ENCODE measurements at places on chromosomes 7 and 10.

- no peak for DNase-seq
Measured at GRCh38 chr10:33267708-33268107, 66.8 kb downstream of the NRP1 start.

DNA sequence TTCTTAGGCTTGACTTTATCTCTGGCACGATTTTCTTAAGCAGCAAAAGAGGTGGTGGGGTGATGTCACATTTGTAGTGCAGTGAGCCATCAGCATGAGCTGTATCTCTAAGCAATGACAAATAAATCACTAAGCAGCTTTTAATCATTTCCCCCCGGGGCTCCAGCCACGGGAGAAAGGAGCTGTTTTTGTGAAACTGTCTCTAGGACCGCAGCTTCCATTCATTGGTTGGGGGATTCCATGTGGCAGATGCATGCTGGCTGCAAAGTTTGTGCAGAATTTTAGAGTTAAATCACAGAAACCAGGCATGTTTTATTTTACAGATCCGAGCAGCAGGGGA is 464 bp downstream of the KIAA1217 start:
- peak; percentile 48 for DNase-seq

DNA sequence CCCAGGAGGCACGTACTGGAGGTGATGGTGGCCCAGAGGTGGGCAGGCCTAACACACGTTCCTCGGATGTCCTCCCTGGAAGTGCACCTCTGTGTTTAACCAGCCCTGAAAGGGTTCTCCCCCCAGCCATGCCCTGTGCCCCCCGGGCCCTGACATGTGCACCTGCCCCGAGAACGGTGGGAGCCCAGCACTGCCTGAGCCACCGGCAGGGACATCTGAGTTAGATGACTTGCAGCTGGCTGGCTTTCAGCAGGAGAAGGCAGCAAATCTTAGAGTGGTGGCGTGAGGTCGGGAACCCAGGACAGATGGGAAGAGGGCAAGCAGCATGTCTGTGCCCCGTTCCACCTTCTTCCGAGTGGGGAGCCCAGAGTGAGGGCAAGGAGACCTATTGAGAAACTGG is 291.8 kb downstream of the TCERG1L start:
- DNase-seq = no peak

DNA sequence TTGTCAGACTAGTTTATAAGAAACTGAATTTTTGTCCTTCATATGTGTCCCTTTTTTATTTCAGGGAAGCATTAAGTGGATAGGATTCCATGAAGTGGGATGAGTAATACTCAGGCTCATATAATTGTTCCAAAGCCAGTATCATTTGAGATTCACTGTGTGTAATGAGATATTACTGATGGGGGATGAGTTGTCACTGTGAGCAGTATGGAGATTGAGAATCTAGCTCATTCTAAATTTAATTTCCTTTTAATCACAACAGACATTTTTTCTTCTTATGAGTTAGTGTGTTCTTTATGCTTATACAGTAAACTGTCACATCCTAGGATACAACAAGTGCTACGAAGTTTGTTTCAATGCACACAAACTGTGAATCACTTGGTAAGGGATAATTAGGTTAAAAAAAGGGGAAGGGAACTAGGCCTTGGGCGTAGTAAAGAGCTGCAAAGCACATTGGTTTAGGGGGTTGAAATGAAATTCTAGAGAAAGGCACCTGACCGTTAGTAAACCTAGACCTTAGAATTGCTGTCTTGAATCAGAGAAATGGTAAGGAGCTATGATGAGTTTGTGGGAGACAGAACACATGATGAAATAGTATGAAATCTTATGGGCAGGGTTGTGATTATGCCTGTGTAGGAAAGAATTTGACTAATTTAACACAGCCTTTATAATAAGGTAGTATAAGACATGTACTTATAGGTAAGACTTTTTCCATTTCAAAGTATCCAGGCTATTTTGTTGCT is 153.4 kb downstream of the MLLT10 start:
- no peak for DNase-seq

DNA sequence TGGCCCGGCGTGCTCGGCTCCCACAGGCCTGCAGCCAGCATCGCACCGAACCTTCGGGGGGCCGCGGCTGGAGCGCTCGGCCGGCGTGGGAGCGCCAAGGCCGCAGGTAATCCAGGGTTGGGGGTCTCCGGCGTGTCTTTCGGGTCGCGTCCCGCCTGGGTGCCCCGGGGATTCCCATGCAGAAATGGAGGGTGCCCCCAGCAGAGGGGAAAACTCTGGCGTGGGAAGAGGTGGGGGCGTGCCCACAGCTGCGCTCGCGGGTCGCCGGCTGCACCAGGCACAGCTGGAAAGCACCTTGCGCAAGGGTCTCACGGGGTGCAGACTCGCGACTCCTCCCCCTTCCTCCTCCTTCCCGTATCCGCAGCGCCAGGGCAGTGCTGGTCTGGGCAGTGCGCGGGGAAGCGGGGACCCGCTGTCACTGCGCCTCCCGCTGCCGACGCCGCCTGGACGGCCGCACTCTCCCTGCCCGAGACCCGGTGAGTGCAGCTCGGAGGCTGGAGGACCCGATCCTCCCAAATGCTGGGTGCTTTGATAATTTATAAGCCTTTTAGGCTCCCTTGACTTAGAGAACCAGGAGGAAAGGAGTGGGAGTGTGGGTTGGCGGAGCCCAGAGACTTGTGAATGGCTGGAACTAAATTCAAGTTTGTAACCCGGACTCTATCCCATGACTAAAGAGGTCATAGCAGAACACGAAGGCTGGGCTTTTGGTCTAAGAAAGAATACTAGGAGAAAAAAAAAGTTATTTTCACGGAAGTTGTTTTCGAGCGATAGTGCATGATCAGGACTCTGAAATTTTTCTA is 489 bp downstream of the MAP3K8 start:
- peak; percentile 84 for DNase-seq

DNA sequence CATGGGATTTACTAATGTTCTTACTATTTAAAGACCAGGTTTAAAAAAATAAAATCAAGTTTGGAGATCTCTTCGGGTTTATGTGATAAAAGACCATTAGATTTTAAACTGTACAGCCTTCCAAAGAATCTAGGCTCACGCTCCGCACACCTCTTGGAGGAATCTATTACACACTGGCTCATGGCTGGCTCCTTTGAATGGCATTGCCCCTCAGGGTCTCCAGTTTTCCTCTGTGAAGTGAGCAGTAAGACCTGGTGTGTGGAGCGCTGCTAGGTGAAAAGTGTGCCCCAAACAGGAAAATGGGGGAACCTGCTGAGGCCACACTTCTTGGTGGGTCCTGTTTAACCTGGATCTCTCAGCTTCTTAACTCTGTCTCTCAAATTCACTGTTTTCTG is 142.3 kb downstream of the KAT6B start:
- peak; percentile 14 for DNase-seq

DNA sequence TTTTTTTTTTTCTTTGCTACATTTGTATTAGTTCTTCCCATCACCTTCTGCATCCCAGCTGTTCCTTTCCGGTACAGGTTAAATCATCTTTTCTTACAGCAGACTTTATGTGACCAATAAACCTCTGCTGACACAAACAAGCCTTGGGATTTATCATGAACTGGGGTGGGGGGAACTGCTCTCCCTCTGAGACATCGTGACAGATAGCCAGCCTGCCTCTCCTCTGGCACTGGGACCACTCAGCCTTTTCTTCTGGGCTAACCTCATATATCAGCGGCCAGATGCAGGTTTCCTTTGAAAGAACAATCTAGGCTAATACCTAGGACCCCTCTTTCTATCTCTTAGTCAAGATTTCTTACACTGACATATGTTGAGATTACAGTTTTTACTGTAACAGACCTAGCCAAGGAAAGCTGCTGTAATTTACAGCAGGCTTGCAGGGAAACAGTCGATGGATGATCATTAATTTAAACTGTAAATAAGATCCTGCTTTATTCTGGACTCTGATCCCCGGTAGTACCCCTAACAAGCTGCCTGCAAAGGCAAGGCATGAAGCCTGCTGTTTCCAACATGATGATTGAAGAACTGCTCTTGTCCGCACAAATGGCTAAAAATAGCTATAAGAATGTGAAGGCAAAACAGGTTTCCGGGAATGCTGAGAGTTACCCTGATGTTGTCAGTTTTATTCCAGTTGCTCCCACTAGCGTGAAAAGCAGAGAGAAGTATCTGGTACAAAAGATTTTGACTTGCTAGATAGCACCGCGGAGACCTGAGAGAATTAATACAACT is 338.7 kb downstream of the SORCS1 start:
- no peak for DNase-seq

GRCh38 chr10:80496555-80497172 is 41.0 kb upstream of the SH2D4B start:
- no peak for DNase-seq

DNA sequence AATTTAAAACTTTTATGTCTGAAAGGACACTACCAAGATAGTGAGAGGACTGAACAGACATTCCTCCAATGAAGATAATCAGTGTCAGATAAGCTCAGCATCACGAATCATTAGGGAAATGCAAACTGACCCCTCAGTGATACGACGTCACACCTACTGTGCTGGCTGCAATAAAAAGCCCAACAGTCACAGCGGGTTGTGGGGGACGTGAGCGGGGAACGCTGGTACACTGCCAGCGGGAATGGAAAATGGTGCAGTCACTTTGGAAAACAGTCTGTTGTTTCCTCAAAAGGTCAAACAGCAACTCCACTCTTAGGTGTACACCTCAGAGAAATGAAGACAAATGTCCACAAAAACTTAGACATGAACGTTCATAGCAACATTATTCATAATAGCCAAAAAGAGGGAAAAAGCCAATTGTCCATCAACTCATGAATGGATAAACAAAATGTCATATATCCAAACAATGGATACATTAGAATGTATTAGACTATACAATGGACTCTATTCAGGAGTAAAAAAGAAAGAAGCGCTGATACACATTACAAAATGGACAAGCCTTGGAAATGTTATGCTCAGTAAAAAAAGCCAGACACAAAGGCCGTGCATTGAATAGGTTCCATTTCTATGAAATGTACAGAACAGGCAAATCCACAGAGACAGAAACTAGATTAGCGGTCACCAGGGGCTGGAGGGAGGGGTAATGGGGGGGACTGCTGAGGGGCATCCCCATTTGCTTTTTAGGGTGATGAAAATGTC is 2.4 kb upstream of the ECHS1 start:
- DNase-seq = no peak

- no peak for DNase-seq
Measured at GRCh38 chr10:68371604-68372003, 35.5 kb downstream of the RUFY2 start.

DNA sequence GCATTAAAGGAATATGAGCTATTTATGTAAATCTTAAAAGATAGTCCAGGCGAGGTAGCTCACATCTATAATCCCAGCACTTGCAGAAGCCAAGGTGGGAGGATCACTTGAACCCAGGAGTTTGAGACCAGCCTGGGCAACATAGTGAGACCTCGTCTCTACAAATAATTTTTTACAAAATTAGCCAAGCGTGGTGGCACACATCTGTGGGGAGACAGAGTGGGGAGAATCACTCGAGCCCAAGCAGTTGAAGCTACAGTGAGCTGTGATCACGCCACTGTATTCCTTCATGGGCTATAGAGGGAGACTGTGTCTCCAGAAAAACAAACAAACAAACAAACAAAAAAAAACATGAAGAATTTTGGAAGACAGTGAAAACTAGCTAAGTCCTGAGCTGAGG is 28.4 kb downstream of the HERC4 start:
- no peak for DNase-seq

- DNase-seq = no peak
Measured at GRCh38 chr7:156659961-156660360, 19.4 kb downstream of the RNF32 start.

DNA sequence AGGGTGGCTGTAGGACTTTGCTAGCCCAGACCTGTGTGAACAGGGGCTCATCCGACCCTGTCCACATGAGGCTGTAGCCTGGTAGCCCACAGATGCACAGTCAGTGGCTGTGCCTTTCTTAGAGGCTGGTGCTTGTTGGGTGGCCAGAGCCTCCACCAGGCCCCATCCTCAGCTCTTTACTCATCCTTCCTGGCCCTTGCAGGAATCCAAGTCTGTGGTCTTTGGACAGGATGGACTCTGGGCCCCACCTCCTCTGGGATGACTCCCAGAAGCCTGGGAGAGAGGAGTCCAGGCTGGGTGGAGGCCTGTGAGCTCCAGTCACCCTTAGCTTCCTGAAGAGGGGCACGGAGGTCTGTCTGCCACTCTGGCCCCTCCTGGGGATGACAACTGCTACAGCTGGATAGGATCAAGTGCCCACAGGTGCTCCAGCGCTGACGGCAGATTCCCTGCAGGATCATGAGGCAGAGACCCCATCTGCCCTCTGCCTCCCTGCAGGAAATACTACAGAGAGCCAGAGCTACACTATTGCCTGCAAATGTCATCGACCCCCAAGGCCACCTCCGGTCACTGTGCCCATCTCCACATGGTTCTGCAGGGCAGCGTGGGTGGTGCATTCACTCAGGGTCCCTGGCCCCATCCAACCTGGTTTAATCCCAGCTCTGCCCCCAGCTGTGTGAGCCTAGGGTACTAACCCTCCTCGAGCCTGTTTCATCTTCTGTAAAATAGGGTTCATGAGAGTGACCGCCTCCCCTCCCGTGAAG is 114.5 kb downstream of the PTPN20 start:
- DNase-seq = no peak

DNA sequence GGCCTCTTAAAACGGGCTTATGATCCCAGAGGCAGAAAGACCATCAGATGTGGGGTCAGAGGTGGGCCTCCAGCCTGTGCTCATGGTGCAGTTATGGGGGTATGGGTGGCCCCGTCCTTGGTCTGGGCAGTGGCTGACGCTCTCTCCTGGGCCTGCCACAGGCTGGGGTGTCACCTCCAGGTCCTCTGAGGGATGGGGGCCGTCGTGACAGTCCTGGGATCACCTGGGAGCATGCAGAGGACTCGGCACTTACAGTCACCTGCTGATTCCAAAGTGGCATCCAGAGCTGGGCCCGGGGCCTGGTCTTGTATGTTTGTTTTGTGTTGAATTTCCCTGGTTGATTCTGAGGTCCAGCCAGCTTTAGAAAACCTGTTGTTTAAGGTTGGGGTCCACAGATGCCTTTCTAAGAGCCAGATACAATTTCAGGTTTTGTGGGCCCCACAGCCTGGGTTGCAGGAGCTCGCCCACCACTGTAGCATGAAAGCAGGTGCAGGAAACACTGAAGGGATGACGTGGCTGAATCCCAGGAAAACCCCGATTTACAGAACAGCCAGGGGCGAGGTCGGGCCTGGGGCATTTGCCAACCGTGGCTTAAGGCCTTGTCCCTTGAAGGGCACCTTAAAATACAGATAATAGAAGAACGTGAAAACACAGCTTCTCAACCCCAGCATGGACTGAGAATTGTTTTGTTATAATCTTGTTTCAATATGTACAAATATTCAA is 170.7 kb upstream of the PPP2R2D start:
- no peak for DNase-seq

Measured in ELF-1 (cell line).